GM23338 (cell line): ENCODE measurements at places on chromosomes 7 and 10.

GRCh38 chr10:95229724-95230627, 35.9 kb downstream of the ACSM6 start:
- DNase-seq: peak; percentile 89

GRCh38 chr10:26502986-26503385, 64.8 kb downstream of the APBB1IP start:
- DNase-seq: no peak

- peak; percentile 74 for DNase-seq
Observed at GRCh38 chr10:132939957-132940790, 2.2 kb downstream of the CFAP46 start.

DNA sequence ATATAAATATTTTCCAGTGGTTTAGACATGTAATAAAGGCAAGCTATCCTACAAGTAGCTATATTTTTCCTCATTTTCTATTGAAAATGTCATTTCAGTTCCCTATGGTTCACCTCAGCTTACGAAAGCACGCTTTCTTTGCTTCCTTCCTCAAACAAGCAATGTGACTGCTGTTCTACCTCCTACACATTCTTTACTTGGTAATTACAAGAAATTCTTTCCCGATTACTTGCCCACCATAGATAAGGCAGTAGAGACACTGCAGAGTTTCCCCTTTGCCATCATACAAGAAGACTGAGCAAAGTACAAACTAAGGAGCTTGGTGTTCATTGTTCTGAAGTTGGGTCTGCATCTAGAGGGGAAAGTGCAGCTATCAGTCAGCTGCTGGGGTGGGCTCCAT, 249.4 kb downstream of the CRPPA start:
- DNase-seq: no peak

GRCh38 chr7:151384776-151385625, 24.8 kb downstream of the WDR86 start:
- no peak for DNase-seq

DNA sequence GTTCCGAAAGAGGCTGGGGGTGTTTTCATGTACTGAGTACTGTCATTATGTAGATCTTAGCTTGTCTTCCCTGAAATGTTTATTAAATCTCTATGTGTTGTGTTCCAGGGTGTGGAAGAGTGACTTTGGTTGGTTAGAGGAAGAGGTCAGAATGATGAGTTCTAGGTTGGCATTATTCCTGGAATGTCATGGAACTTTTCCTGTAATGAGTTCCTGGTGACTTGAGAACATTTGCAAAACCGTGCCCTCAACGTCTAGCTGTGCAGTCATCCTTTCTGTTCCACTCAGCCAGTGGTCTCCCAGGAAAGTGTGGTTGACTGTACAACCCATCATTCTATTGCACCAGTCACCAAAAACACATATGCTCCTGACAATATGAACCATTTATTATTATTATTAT, 129.6 kb downstream of the BICC1 start:
- DNase-seq: no peak

DNA sequence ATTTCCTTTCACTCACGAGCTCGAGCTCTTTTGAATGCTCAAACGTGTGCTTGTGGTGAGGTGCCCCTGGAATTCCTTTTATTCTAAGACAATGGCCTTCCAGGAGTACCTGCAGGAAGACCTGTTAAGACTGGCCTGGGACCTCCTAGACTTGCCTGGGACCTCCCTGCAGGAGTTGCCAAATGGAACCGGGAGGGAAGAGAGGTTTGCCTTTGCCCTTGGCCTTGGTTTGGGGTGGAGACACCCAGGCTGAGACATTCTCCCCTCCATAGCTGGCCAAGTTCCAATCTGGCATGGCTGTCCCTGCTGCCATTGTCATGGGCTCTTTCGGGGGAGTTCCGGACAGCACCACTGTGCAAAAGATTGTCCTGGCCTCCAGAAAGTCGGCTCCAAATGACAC, 39.7 kb downstream of the DNAJB12 start:
- DNase-seq: peak; percentile 78

DNA sequence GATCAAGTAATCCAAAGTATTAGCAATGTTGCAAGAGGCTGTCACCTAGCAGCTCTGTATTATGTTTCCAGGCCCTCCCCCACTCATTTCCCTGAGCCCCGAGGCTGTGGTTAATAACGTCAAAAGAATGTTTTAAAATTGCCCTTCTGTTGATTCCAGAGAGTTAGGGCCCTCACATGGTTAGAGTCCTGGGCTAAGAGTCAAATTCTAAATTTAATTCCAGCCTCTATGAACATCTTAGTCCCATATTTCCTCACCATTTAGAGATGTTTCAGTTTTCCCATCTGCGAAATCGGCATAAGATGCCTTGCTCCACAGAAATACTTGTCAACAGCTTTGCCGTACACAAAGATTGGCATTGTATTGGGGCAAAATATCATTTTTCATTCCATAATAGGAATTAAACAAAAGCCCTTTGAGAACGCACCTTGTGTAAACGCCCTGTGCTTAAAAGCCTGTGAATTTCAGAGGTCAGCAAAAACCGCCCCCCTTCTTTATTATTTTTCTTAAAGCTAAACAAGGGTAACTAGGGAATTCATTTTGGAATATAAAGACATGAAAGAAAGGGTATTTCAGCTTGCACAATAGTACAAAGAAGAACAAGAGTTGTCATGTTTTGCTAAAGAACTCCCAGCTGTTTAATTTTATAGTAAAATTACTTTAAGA, 135.8 kb downstream of the ARID5B start:
- no peak for DNase-seq

GRCh38 chr10:50362547-50363125, 111.3 kb upstream of the ASAH2 start:
- no peak for DNase-seq

- no peak for DNase-seq
Observed at GRCh38 chr7:141864765-141865447, 23.6 kb upstream of the PRSS37 start.

GRCh38 chr7:127754457-127754856, 102.5 kb downstream of the SND1 start:
- DNase-seq: no peak

GRCh38 chr10:3142146-3142875, 30.3 kb downstream of the PITRM1 start:
- DNase-seq: no peak

DNA sequence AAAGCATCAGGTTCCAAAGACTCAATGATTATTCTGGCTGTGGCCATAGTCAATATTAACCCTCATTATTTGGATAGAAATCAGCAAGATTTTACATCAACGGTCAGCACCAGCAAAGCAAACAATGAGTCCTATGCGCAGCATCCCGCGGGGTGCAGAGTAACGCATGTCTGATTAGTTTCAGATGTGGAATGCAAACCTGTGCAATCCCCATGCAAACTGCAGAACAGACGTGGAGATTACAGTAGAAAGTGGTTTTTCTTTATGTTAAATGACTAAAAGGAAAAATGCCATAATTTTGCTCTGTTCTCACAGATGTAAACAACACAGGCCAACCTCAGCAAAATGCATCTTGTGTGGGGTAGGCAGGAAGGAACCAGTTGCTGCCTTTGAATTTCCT, 258.1 kb upstream of the GRB10 start:
- no peak for DNase-seq

GRCh38 chr7:17710312-17710711, 230.0 kb downstream of the SNX13 start:
- DNase-seq: peak; percentile 12

DNA sequence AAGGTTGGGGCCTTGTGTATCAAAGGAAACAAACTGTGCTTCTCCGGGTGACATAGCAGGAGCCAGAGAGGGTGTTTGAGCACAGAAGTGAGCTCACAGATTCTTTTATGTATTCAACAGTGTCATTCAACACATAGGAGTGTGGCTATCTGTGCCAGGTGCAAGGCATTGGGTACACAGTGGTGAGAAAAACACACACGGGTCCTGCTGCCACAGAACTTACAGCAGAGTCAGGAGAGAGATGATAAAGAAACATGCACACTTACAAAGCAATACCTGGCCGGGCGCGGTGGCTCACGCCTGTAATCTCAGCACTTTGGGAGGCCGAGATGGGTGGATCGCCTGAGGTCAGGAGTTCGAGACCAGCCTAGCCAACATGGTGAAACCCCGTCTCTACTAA, 16.3 kb upstream of the ECHDC3 start:
- DNase-seq: no peak

DNA sequence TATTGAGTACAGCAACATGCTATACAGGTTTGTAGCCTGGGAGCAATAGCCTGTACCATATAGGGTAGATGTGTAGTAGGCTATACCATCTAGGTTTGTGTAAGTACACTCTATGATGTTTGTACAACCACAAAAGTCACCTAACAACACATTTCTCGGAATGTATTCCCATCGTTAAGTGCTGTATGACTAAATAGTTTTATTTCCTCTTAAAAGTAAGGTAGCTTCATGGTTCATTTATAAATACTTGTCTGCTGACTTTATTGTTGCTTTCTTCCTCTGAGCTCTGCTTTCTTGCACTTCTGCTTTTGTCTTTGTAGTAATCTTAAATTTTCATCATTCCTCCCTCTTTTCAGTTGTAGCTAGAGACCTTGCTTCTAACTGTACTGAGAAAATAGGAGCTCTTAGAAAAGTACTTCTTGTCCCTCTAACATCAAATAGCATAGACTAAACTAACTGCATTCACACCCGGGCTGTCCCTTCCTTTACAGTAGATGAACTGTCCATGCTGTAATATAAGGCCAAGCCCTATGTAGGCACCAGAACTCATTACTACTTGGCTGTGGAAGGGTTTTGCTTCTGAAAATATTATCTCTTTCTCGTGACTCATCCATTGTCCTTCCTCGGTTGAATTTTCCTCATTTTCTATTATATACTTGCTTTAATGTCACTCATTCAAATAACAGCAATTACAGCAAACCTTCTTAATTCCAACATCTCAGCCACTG, 55.4 kb upstream of the FAM3C start:
- no peak for DNase-seq

DNA sequence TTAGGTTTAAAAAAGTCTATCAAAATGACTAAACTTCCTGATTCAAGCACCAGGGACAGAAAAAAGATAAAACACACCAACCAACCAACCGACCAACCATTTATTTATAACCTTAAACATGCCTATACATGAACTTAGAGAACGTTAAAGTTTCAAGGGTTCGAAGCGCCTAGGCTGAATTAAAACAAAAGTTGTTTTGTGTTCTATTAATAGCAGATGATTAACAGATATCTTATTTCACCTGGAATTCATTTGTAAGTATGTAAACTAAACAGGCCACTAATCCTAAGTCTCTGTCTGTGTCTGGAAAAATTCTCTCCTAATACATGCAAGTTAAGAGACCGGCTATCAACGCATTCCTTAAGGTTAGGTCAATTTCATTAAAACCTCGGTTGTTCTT, 1.4 kb downstream of the BAIAP2L1 start:
- no peak for DNase-seq
